ENCODE measurements at places on chromosomes 12 and 14.

DNA sequence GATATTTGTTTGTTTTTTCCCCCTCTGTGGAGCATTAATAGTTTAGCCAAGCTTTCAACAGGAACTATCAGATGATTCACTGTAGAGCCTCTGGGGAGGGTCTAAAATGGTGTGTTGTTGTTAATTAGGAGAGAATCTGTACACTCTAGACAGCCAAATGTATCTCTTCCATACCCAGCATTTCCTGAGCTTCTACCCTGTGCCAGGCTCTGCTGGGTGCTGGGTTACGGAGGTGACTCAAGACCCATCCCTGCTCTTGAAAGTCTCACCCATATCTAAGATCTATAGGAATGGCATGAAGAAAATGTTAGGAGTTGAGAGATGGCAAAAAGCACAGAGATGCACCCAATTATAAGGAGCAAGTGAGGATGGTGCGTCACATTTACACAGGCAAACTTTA lies 245.8 kb downstream of the C12orf75 start:
- no peak for DNase-seq

DNA sequence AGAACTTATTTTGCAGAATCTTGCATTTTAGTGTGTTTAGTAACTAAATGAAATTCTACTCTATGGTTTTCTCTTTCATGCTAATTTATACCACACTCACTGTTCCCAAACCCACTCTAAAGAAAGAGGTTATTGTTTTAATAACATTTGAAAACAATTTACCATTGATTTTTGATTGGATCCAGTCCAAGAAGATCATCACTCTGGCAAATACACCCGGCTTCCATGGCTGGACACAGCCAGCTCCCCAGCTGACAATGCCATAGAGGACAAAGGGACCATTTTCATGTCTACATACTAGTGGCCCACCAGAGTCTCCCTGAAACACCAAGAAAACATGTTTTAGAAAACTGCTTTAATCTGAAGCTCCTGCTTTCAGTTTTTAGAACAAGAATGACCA lies 42.4 kb downstream of the OVCH1 start:
- DNase-seq, result no peak

DNA sequence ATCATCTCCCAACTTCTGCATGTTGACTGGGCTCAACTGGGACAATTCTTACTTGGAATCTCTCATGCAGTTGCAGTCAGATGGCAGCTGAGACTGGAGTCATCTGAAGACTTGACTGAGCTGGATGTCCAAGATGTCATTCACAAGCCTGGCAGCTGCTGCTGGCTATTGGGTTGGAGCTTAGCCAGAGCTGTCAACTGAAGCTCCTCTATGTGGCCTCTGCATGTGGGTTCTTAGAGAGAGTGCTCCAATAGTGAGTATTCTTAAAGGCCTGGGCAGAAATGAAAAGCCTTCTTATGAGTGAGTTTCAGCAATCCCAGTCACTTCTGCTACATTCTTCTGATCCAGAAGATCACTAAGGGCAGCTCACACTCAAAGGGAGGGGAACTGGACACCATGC lies 440.9 kb downstream of the LRIG3 start:
- DNase-seq, result no peak

DNA sequence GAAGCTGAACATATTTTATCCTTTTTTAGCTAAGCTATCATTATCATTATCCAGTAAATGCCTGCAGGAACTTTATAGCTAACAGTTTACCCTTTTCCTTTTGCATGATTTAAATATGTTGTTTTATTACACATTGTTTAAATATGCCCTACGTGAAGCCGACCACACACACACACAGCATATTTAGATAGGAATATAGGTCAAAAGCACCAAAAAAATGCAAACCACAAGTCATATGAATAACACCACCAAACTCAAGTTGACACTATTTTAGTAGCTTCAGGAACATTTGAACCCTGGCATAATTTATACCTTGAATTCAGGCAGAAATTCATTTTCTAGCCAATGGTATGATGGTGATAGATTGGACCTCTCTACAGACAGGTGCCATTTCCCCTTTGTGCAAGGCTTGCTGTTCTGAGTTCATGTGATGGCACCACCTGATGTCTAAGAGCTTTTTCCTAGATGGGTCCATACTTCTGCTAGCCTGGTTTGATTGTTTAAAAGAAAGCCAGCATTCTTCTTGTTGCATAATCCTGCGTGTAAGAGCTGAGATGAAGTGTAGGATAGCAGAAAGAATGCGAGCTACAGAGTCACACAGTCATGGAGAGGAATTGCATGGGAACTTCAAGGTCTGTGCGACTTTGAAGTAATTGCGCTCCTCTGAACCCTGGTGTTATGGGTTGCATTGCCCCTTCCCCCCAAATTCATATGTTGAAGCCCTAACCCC lies 454.8 kb upstream of the SOX5 start:
- DNase-seq, result no peak

DNA sequence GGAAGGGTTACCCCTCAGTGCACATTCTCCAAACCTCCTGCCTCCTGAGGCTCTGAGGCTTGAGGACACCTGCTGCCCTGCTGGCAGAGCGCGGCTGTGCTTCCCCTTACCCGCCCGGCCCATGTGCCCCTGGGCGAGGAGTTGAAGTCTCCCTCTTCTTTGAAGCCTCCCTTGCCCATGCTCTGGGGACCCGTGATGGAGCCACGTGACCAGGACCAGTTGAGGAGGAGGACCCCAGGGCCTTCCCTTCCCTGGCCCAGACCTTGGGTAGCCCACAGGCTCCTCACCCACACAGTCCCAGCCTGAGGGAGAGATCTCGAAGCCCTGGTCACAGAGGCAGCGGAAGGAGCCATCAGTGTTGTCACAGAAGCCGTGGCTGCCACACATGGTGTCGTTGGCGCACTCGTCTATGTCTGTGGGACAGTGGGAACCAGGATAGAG lies 12.9 kb downstream of the ISCA2 start:
- no peak for DNase-seq

GRCh38 chr14:60485057-60485597 lies 736 bp downstream of the C14orf39 start:
- no peak for DNase-seq

- no peak for DNase-seq
Observed at GRCh38 chr12:79645235-79645630, 45.5 kb downstream of the PAWR start.

DNA sequence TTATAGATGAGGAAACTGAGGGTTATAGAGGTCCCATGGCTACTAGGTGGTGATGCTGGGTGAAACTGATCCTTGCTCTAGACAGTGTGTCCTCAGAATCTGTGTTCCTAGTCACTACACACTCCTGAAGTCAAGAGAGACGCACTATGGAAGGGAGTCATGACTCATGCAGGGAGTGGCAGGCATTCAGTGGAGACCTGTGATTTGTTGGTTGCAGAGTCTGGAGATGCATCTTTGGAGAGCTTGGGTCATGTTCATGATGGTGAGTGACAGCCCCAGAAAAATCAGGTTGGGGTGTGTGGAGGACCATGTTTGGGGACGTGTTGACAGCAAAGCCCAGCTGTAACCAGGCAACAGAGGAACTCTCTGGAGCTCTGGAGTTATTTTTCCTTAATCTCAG lies 38.0 kb upstream of the FBXO21 start:
- DNase-seq, result no peak

GRCh38 chr14:99578541-99579101 lies 25.4 kb downstream of the CCDC85C start:
- peak; percentile 66 for DNase-seq

GRCh38 chr12:21771311-21771710 lies 3.2 kb downstream of the KCNJ8 start:
- no peak for DNase-seq

- no peak for DNase-seq
Observed at GRCh38 chr14:72616811-72617210, 277.1 kb downstream of the DPF3 start.

- DNase-seq, result peak; percentile 55
Observed at GRCh38 chr14:21557084-21557901, 22.6 kb downstream of the OR10G3 start.

DNA sequence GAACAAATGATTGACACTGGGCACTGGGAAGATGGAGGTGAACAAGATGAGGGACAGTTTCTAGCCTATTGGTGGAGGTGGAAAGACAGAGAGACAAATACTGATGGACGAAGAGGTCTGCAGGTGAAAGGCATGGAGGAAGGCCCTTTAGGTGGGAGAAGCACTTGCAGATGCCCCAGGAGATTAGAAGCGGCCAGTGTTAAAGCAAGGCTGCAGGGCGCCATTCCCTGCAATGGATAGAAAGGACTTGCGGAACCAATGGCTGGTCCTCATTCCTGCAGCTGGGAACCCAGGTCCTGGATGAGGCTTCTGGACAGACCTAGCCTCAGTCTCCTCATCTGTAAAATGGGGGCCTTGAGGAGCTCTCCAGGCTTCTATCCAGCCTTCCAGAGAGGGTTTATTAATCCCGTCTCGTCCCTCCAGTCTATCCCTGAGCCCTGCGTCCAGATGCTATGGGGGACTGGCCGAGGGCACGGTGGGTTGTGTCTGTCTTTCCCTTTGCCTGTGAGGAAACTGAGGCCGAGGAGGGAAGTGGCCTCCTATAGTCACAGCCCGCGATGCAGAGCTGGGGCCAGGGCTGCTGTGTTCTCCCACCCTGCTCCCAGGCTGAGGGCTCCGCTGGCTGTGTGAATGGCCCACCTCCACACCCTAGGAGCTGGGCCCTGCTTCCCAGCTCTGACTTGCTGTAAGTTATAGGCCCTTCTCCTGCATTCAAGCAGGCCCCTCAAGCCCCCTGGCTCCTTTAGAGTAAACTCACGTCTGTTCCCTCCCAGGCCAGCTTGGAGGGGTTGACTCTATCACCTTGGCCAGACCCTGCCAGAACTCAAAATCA lies 33.0 kb downstream of the CYP46A1 start:
- no peak for DNase-seq

DNA sequence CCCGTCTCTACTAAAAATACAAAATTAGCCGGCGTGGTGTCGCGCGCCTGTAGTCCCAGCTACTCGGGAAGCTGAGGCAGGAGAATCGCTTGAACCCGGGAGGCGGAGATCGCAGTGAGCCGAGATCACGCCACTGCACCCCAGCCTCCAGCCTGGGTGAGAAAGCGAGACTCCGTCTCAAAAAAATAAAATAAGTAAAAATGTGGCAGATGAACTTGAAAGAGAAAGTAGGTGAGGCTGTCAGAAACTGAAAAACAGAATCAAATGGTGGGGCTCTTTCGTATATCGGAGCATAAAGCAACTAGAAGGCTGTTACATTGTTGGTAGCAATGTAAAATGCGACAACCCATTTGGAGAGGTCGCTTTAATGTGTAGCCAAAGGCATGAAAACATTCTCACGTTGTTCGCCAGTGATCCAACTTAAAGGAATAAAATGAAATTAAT lies 767 bp upstream of the CCNT1 start:
- DNase-seq, result no peak

- no peak for DNase-seq
Observed at GRCh38 chr12:34607520-34608195, 585.4 kb downstream of the ALG10 start.

- DNase-seq, result no peak
Observed at GRCh38 chr14:92980866-92981265, 57.9 kb downstream of the CHGA start.

GRCh38 chr14:71358209-71358931 lies 451.1 kb downstream of the PCNX1 start:
- no peak for DNase-seq

GRCh38 chr12:108890208-108890607 lies 10.3 kb downstream of the DAO start:
- DNase-seq, result no peak

DNA sequence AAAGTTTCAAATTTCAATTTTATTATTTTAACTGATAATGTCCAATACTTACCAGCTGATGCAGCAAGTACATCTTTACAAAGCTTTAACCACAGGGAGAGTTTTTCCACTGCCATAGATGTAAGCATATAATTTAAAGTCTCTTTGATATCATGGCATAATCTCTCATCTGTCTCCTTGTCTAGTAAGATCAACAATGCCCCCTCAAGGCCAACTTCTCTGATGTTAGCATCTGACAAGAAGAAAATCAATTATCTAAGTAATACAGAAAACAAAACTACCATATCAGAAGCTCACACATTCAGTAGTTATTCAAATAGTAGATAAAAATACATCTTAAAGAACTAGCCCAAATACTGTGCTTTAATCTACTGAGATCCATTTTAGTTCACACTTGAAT lies 94.2 kb downstream of the HEATR5A start:
- DNase-seq, result no peak

- DNase-seq, result peak; percentile 52
Observed at GRCh38 chr12:31117203-31118011, 43.7 kb downstream of the DDX11 start.

DNA sequence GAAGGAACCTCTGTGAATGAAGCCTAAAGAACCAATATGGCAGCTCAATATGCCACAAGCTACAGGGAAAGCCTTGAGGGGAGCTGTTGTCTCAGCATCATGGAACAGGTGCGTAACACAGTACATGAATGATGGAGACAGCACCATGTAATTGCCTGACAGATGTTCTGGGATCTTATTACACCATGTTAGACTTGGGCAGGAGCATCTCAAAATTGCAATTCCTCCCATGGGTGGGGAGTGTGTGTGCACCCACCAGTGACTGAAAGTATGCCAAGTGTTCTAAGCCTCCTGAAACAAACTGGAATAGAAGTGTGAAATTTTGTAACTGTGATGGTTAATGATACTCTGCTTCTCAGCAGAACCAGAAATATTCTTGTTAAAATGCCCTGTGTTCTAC lies 151.0 kb upstream of the SRRM4 start:
- DNase-seq, result no peak

- no peak for DNase-seq
Observed at GRCh38 chr12:105033851-105034250, 47.7 kb downstream of the NOPCHAP1 start.

DNA sequence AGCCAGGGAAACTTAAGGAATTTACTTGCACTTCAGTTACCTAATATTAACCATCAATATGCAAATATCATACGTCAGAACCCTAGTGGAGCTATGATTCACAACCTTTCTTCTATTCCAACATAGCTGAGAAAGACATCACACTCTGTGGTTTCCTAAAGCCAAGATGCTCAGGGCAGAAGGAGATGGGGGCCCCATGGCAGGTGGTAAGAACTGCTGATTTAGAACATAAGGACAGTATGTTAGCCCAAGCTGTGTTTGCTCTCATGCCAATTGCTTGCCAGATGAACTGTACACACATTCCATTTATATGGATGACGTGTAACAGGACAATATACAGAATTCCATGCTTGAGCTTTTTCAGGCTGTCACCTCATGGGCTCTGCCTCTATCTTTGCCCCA lies 34.6 kb downstream of the HECTD4 start:
- DNase-seq, result no peak

GRCh38 chr14:92531106-92531873 lies 17.7 kb downstream of the RIN3 start:
- no peak for DNase-seq

DNA sequence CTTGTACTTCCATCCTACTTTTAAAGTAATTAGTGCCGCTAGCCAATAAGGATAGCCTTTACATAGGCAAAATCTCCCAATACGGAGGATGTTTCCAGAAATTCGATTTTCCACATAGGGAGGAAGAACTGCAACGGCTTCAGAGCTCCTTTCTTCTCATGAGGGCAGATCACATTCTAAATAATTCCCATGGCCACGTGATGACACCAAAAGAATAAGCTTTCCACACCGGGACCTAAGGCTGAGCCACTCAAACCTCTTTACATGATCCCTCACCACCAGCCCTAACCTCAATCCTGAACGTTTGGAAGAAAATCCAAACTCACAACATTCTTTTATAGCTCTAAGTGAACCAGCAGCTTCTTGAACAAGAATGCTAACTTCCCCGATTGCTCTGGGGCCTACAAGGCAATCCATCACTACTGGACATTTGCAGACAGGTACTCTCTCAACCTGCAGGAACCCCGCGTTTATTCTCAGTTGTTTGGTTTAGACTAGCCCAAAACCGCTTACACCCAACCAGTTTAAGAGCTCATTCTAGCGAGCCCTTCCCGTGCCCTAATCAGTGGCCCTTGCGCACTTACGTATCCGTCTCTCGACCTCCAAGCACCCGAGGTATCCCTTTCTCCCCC lies 884 bp downstream of the CAPRIN2 start:
- no peak for DNase-seq
